ENCODE measurements at places on chromosomes 1 and 21.
A peak's percentile ranks its signal among the peaks of the same experiment; 100 is the strongest.

- DNase-seq, result peak; percentile 100
Observed at GRCh38 chr1:214446772-214447556, 104.4 kb downstream of the PTPN14 start.

DNA sequence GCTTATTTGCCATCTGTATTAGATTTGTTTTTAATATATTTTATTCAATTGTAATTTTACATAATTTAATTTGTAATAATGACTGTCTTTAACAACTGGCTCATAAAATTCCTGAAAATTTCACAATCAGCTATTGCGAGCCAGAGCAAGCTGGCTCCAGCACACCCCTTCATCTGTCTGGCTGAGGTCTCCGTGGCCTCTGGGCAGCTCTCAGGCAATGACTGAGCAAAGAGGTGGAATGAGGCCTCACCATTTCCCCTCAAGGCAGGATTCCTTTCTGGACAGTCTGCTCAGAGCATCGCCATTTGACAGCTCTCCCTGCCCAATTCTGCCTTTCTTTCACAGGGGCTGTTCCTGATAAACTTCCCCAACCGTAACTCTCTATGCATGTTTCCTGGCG lies 5.8 kb upstream of the KANK4 start:
- peak; percentile 71 for DNase-seq

DNA sequence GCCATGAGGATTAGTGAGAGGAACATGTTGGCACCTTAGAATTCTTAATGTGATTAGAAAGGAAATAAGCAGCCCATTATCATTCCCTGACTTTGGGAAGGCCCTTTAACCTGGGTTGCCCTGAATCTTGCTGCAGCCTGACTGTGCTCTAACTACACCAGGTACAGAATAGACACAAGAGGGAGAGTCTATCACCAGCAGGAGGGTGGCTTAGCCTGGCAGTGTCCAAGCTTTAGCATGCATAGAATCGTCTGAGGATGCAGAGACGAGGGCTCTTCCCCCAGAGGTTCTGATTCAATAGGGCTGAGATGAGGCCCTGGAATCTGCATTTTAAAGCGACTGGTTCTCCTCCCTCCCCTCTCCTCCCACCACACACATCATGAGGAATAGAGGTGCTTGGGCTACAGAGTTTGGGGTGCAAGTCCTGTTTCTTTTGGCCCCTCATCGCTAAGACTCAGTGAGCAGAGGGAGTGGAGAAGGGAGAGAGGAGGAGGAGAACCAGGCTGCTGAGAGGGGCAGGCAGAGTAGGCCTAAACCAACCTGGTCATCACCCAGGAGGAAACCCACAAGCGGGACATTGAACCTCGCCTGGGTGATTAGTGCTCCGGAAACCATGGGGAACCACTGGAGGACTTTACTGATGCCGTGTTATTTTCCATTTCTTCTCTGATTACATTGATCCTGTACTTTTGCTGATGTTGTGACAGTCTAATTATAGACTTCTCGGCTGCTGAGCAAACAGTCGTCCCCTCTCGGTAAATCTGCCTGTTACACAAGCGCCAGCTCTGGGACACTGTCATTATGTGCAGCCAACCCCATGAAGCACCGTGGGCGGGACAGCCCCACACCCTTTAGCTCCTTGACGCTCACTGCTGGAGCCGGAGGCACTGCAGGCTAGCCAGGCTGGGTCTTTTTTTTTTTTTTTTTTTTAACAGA lies 6.3 kb upstream of the TENT5C start:
- DNase-seq, result no peak

- DNase-seq, result no peak
Observed at GRCh38 chr1:222247811-222248310, 300.0 kb downstream of the HHIPL2 start.

DNA sequence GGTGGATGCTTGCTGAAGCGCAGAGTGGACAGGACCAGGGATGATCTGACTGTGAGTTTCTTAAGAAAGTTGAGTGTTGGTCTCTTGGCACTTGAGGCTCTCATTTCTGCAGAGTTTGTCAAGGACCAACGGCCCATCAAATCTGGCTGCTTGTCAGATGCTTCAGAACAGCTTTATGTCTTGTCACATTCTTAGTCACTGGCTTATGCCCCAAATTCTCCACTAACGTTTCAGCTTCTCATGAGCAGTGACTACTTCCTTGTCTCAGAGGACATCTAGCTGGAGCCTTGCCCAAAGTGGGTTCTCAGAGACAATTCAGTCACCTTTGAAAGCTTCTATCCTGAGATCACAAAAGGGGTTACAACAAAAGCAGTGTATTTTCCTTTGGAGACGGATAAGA lies 92.3 kb downstream of the ST6GALNAC5 start:
- no peak for DNase-seq

DNA sequence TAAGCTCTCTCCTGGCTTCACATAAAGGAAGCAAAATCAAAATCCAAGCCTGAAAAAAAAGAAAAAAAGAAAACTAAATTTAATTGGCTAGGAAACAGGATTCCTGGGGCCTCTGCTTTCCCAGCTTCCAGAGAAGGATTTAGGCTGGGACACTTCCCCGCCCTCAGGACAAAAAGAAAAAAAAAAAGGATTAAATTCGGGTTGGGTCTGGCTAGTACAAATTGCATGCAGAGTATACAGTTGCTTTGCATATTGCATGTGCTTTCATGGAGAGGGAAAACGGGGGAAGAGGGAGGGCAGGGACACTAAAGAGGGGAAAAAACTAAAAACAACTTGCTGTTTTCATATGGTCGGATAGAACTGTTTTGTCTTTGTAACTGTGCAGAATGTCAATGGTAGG lies 42.7 kb downstream of the OLIG1 start:
- no peak for DNase-seq

DNA sequence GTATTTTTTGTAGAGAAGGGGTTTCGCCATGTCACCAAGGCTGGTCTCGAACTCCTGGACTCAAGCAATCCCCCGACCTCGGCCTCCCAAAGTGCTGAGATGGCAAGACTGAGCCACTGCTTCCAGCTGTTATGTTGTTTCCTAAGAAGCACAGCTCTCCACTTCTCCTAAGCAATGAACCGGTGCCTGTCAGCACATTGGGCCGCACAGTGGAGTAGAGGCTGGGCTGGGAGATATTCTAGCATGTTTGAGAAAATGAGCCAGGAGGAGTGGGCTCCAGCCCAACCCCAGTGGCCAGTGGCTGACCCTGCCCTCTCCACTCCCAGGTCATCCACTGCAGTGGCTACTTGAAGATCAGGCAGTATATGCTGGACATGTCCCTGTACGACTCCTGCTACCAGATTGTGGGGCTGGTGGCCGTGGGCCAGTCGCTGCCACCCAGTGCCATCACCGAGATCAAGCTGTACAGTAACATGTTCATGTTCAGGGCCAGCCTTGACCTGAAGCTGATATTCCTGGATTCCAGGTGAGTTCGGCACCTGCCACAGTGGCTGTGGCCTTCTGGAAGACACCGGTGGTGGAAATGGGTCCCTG lies 27.0 kb downstream of the SIM2 start:
- no peak for DNase-seq

DNA sequence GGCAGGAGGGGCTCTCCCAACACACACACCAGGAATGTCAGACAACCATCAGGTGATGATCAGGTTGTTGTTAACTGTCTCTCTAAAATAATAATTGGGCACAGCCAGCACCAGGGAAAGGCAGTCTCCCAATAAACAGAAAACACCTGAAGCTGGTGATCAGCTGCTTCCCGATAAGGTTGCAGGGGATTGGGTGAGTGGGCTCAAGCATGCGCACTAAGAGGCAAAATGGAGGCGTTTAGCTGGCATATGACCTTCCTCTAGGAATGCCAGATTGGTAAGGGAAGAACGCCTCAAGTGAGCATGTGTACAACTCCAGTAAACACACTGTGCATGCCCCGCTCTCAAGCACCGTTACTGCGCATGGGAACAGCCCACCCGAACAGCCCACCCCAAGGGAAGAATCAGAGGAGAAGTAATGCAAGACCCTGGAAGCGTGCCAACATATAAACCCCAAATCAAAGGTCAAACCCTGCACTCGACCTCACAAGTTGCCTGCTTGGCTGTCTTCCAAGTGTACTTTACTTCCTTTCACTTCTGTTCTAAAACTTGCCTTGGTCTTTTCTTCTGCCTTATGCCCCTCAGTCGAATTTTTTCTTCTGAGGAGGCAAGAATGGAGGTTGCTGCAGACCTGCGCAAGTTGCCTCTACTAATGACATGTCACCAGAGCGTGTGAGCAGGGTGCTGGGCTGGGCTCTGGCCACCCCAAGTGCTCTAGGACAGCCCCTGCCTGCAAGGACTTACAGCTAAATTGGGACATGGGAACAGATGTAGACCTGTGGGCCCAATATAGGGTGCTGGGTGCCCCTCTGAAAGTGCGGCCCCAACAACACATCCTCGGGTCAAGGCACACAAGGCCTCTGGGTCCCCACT lies 200.8 kb downstream of the RHOU start:
- no peak for DNase-seq

- DNase-seq, result peak; percentile 45
Observed at GRCh38 chr1:13699936-13700520, at the start of gene PRDM2. Gene PRDM2 (plus strand): TSS chr1:13700188. CDS start chr1:13715606, 15,418 bp downstream.

DNA sequence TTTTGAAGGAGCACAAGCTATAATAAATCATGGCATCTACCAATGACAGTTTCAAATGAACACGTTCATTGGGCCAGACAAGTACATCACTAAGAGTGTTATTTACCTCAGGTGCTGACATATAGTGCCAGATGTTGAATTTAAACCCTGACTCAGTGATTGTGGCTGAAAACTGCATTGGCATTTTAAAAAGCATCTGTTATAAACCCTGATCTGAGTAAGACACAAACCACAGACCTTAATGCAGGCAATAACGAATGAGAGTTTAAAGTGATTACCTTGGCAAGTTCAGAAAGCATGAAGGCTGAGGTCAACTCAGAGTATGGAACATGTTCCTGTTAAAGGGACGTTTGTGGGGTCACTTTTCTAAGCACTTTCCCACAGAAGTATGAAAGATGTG lies 865.1 kb upstream of the TMPRSS15 start:
- no peak for DNase-seq

GRCh38 chr1:63807046-63807445 lies 33.2 kb downstream of the ROR1 start:
- DNase-seq, result no peak

DNA sequence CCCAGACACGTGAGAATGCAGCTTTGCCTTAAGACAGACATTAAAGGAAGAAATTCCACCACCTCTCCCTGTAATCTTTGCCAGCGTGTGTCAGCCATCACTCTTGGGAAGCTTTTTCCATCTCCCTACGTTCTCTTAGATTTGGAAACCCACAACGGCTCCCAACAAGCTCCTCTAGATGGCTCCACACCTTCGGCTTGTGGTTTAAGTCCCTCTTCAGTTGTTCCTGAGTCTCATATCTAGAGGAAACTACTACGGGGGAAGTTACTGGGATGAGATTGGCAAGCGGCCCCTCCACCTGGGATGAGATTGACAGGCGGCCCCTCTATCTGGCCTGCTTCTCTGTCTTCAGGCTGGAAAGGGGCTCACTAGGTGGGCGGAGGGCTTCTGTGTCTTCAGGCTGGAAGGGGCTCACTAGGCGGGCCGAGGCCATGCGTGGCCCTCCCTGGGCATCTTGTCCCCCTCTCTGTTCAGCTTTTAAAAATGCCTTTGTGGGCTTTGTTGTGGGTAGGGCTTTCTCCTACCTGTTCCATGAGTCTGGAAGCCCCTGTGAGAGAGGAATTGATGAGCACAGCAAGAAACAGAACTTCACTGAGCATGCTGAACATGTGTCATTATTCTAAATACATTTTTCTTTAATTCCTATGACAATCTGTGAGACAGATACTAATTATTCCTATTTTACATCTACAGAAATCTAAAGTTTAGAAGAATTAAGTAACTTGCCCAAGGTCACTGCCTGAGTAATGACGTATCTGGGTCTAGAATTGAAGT lies 670.5 kb downstream of the KIF26B start:
- peak; percentile 61 for DNase-seq

GRCh38 chr1:9593492-9594465 lies 5.1 kb downstream of the TMEM201 start:
- DNase-seq, result peak; percentile 97

- DNase-seq, result no peak
Observed at GRCh38 chr1:202791077-202791747, 17.0 kb downstream of the KDM5B start.

DNA sequence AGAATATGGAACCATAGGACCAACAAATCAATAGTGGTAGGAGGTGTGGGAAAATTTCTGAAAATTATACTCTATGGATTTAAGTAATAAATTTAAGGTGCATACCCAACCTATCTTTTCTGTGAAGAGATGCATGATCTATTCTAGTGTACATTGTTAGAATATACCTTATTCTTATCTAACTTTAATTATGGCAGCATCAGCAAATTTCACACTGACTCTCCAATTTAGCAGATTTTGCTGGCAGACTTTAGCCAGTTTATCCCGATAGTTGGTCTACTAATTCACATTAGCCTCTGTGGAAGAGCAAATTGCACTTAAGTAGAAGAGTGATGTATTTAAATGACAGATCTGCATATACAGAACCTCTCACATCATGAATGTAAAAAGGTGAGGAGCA lies 400.0 kb downstream of the PLA2G4A start:
- DNase-seq, result no peak

DNA sequence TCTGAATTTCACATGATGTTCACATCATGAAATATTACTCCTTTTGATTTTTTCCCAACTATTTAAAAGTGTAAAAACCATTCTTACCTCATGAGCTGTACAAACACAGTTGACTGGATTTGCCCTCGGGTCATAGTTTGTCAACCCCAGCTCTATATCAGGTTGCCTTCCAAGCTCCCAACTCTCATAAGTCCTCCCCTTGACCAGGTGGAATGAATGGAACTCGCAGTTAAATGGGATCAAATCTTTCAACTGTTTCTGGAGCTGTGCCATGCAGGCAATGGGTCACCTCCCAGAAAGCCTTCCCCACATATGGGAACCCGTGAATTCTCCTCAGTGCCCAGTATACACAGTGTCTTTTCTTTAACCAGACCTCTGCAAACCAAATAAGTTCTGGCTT lies 169.8 kb upstream of the FOXD3 start:
- DNase-seq, result no peak

DNA sequence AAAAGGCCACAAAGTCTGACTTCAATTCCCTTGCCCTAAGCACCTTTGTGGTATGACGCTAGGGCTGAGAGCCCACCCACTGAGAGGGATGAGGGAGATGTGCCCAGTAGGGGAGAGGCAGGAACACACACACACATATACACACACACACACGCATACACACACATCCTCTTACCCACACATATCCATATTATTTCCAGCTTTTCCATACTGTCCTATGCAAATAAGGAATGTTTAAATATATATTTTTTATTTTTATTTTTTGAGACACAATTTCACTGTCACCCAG lies 3.0 kb downstream of the RAB25 start:
- DNase-seq, result no peak

- peak; percentile 26 for DNase-seq
Observed at GRCh38 chr21:32392299-32392879, 423 bp downstream of the URB1 start.

DNA sequence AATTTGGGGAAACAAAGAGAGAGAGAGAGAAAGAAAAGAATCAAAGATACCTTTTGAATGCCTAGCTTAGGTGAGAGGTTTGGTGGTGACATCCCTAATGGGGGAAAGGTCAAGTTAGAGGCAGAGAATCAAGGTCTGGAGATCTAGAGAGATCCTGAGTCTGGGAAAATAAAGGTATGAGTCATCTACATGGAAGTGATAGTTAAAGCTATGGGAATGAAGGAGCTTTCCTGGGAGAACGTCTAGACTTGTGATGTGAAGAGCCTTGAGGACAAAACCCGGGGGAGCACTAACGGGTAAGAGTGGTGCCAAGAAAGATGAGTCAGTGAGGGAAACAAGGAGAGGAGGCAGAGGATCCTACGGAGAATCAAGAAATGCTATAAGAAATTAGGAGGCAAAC lies 110.8 kb upstream of the RUNX1 start:
- no peak for DNase-seq

All from mesendoderm (in vitro differentiated cells).